ENCODE measurements at places on chromosomes 4 and X. TPM values are rescaled to one million over a fixed set of nuclear protein-coding genes. Genes with fewer than 3 reads are reported as not detected.

GRCh38 chr4:89268679-89269078 is 38.9 kb downstream of the GPRIN3 start:
- DNase-seq: no peak
- no peaks in the 10 kb centered on the region for H3K27me3 ChIP-seq
- no peak overlapping the region for H3K4me3 ChIP-seq
- H3K27ac ChIP-seq: no peak overlapping the region
- no peaks in the 10 kb centered on the region for H3K36me3 ChIP-seq
- H3K4me1 ChIP-seq: no peaks in the 10 kb centered on the region

- no peak overlapping the region for H3K4me3 ChIP-seq
- H3K4me1 ChIP-seq: no peaks in the 10 kb centered on the region
- no peak overlapping the region for H3K27ac ChIP-seq
- H3K36me3 ChIP-seq: no peaks in the 10 kb centered on the region
Observed at GRCh38 chr4:88893961-88894360, 163.0 kb downstream of the FAM13A start.

The ADAMTS3 gene
- 0.25 TPM for total RNA-seq

The PDE6B gene
- 0.59 TPM for total RNA-seq
